ENCODE measurements at places on chromosomes 5 and 9.

GRCh38 chr5:148805326-148806290, 20.8 kb upstream of the ADRB2 start:
- DNase-seq, result peak; percentile 88

- DNase-seq, result no peak
Measured at GRCh38 chr5:94621763-94622162, 3.3 kb downstream of the SLF1 start.

- DNase-seq, result no peak
Measured at GRCh38 chr5:131491749-131492148, 143.3 kb downstream of the RAPGEF6 start.

DNA sequence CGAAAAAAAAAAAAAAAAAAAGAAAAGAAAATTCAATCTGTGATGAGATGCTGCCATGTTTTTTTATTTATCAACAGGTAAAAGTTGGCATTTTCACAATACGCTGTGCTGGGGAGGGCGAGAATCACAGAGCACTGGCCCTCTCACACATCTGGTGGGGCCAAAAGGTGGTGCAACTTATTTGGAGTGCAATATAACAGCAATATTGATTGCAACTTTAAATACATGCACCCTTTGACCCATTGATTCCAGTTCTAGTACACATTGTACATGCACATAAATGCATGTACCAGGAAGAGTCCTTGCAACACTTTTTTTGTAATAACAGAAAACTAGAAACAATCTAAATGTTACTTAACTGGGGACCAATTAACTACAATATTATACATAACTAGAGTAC, 159.1 kb downstream of the DAB2IP start:
- no peak for DNase-seq

DNA sequence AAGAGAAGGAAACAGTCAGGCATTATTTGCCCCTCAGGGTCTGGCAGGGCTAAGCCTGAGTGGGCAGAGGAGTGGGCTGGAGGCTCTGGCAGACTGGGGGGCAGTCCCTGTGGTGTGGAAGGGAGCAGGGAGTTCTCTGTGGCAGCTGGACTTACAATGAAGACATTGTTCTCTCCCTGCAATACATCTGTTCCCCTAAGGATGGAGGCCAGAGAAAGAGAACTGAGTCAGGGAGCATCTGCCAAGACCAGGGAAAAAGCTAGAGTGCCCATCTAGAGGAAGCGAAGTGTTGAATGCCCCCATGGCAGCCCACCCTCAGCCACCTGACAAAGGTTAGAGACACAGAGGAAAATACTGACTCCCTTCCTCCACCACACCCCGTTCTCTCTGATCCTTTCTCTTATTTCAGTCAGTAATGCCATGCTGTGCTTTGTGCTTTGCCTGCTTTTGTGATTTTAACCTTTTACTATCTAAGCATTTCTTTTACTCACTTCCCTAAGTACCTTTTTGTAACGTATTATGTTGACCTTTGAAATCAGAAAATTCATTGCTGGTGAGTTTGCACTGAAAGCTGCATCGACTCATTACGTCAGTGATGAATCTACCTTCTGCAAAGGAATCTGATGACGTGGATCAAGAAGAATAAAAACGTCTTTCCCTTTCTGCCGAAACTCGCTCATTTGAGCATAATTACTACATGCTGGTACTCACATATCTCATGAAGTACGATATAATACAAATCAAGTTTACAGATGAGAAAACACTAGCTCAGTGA, 76.0 kb downstream of the ACTL7B start:
- no peak for DNase-seq

GRCh38 chr9:2193552-2193951, 178.4 kb downstream of the SMARCA2 start:
- no peak for DNase-seq

DNA sequence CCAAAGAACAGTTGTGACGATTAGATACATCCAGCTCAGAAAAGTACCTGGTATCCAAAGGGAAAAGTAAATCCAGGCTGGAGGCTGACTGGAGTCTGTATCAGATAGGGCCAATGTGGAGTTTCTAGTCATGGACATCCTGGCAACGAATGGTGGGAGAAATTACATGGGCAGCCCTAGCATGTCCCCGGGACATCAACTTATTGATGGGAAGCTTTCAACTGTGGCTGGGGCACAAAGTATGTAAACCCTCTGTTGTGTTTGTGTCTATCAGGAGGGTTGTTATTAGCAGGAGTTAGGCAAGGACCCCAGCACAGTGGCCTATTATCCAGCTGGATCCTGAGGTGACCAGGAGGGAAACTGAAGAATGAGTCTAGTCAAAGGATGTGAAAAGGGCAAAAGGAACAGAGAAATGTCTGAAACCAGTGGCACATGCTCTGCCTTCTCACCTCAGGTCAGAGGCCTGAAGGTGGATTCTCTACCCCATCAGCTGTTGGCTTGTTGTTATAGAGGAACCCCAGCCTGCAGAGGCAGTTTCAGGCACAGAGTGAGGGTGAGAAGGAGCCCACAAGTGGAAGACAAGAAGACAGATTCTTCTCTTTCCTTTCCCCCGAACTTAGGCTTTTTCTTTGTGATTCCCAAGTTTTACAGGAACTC, 19.9 kb downstream of the IFNW1 start:
- no peak for DNase-seq

- peak; percentile 26 for DNase-seq
Measured at GRCh38 chr5:149358294-149358651, 427 bp downstream of the PCYOX1L start.

DNA sequence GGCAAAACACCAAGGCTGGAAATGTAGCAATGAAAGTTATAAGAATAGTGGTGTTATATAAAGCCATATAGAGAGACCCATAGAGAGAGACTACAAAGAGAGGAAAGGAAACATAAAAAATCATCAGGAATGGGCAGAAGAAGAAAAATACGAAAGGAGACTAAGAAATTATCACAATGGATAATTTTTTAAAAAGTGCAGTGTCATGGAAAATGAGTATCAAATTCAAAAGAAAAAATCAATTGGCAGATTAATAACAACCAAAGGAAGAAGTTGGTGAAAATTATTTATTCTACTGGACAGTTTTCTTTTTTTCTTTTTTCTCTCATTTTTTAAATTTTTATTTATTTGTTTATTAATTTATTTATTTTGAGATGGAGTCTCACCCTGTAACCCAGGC, 1488.4 kb upstream of the WWC1 start:
- DNase-seq, result no peak

All from Daoy (cell line).